ENCODE measurements at places on chromosomes 2 and 18.

GRCh38 chr2:55033076-55033742 is 17.0 kb downstream of the RTN4 start:
- DNase-seq: no peak

DNA sequence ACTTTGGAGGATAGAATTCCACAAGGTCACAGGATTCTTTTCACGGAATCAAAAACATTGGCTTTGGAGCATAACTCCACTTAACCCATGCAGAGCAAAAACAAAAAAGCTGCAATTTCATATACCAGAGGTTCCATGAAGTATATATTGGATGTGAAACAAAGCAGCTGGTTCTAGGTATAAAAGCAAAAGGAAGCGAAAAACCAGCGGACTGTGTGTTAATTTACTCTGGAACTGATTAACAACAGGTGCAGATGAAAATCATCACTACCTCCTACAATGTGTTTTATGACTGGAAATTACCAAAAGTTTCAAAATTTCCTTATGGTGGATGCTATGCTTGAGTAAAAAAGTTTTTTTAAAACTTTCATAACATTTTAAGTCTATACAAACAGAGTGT is 54.4 kb upstream of the LINC00305 start:
- no peak for DNase-seq

DNA sequence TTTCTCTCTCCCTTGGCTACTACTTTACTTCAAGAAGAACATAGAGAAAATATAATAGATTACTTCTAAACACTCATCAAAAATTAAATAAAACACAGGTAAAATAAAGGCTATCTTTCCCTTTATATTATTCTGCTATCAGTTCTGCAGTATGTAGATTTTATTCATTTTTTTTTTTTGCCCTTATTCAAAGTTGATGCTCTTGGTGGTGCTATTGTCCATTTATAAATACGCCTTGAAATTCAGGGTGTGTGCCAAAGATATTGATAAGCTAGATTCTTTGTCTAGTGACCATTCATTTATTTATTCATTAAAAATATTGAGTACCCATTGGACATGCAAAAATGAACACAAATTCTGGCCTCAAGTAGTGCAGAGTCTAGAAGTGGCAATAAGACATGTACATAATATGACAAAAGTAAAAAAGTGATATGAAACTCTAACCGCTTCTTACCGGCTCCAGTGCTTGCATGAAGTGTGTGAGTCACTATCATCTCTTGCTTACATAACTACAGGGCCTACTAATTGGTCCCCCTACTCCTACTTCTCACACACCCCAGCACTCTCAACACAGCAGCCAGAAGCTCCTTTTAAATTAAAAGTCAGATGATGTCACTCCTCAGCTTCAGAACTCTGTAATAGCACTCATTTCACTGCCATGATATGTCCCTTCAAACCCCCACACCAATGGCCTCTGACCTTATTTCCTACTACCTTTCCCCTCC is 208.3 kb upstream of the FANCL start:
- no peak for DNase-seq

DNA sequence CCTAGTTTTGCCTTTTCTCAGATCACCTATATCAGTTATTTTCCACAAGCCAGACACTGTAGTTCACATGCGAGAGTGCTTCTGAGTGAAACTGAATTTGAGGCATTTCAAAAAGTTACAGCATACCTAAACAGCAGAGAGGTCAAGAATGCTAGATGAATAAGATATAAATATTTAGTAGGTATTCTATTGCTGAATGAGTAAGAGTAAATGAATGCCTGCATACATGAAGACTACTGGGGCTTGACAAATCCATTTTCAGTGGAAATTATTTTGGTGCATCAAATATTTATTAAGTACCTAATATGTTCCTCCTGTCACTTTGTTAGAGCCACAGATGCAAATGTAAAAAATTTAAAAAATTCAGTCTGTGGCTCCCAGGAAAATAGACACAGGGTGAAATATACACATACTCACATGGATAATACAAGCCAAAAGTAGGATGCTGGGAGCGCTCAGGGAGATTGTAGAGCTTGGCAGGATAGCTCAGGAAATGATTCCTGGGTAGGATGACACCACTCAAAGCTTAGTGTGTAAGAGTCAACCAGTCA is 27.6 kb upstream of the CDC42EP3 start:
- DNase-seq: no peak

DNA sequence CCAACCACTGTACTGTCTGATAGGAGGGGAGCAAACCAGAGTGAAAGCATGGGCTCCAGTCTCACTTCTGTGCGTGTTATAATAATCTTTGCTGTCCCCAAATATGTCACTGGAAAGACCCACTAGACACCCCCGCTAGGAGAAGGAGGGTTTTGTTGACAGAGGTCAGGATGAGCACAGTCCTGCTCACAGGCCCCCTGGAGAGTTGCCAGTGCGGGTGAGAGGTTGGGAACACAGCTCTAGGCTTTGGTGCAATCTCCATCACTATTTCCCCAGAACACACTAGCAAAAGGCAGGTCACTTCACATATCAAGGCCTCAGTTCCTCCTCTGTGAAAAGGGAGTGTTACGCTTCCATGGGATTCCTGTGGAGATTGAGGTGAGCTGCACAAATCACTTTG is 9.7 kb downstream of the XDH start:
- no peak for DNase-seq

DNA sequence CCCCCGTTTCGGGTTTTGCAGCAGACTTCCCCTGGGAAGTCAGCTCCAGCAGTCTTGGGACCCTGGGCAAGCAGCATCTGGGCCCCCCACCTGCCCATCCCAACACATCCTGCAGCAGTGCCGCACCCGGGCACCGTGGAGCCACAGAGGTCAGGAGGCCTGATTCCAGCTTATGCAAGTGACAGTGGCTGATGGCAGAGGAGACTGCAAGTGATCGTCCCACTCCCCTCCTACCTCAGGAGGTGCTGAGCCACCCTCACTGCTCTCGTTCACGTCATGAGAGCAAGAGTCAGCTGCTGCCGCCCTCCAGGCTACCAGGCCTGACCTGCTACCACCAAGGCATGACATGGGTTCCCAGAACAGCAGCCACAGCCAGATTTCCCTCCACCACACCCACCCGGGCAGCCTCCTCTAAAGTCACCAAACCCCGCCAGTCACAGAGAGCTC is 18.2 kb downstream of the COX7A2L start:
- DNase-seq: no peak

- no peak for DNase-seq
Measured at GRCh38 chr2:99623613-99624012, 133.8 kb upstream of the REV1 start.
